NCI-H446 (cell line): ENCODE measurements at places on chromosomes 1 and 21.
A peak's percentile ranks its signal among the peaks of the same experiment; 100 is the strongest.

DNA sequence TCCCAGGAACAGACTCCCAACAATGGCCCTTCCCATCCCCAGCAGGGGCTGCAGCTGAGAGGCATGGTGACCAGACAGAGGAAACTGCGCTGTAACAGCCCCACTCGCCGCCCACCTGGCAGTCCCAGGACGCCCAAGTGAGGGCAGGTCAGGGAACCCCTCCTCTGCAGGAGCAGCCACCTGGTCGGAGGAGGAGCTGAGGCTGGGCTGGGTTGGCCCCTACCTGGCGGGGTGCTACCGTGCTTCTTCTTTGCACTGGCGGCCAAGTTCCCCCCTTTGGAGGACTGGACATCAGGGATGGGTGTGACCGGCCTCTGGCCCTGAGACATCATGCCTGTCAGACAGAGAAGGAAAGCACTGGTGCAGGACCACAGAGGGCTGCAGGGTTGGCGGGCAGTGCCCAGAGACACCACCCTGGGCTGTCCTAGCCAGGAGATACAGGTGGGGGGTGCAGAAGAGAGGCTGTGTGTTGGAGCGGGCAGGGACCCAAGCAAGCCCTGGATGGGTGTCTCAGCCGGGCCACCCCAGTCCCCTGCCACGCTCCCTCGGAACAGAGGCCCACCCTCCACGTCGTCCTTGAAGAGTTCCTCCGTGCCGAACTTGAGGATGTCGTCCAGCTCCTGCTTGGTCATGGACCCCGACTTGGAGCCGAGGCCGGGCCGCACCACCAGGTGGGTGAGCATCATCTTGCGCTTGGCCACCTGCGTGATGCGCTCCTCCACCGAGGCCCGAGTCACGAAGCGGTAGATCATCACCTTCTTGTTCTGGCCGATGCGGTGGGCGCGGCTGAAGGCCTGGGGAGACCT lies 51.6 kb downstream of the CHD5 start:
- DNase-seq = no peak

DNA sequence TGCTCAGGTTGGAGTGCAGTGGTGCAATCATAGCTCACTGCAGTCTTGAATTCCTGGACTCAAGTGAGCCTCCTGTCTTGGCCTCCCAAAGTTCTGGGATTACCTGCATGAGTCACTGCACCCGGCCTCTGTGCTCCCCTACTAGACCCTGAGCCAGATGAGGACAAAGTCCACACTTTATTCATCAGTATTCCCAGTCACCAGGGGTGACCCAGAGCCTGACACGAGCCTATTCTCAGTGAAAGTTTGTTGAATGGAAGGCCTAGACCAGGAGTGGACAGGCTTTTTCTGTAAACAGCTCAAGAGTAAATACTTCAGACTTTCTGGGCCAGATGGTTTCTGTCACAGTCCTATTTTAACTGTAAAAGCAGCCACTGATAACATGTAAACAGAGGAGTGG lies 68.2 kb downstream of the MAB21L3 start:
- no peak for DNase-seq

GRCh38 chr1:116667575-116668105 lies at the start of gene IGSF3:
Gene IGSF3 (minus strand): TSS chr1:116667733. CDS start chr1:116666326, 1,407 bp downstream.
- peak; percentile 13 for DNase-seq

DNA sequence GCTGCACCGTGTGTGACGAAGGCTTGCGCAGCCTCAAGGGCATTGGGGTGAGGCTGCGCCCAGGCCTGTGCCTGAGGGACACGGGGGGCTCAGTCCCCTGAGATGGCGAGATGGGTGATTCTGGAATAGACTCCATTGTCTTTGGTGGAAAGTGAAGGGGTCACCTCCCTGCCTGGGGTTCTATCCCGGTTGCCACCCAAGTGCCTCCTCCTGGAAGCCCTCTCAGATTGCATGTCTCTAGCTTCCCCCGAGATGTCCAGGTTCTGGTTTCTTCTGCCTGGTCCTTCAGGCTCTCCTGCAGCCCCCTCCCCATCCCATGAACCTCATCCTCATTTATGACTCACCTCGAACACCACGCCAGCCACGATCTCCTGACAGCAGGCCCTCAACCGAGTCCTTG lies 22.3 kb upstream of the MFN2 start:
- DNase-seq = no peak

DNA sequence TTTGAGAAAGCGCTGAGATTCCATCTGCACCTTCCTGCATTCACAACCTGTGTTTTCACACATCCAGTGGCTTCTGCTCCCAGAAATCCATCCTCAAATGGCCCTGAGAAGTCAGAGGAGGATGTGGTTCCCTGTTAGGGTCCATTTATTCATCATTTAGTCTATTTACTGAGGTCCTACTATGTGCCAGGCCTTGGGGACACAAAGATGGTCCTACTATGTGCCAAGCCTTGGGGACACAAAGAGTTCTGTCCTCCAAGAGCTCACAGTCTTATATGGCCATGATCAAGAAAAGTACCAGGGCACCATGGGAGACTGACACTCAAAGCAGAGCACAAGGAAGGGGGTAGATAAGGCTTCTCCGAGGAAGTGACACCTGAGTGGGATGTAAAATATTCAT lies 147.1 kb upstream of the ATP1B1 start:
- DNase-seq = no peak

DNA sequence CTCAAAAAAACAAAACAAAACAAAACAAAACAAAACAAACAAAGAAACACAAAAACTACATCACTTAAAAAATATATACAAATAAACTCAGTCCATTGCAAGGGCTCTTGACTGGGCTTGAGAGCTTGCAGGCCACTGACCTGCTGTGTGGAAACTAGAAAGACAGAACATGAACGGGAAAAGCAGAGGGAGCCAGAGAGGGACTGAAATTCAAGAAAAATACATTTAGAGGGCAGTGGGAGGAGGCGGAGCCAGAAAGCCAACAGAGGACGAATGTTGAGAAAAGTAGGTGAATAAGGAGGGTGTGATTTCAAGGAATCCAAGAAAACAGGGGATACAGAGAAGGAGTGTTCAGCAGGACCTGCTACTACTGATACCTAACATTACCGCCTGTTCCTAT lies 41.4 kb upstream of the PLA2G2C start:
- DNase-seq = no peak

GRCh38 chr1:20380616-20381035 lies 90.0 kb downstream of the VWA5B1 start:
- no peak for DNase-seq

GRCh38 chr1:206635080-206635977 lies at the start of gene DYRK3:
Gene DYRK3 (plus strand): TSS chr1:206635536. CDS start chr1:206635704, 168 bp downstream.
- peak; percentile 75 for DNase-seq

- peak; percentile 30 for DNase-seq
Measured at GRCh38 chr1:87794788-87795614, 466.3 kb downstream of the LMO4 start.

GRCh38 chr1:151435174-151435573 lies 24.1 kb downstream of the POGZ start:
- DNase-seq = no peak

GRCh38 chr1:65629788-65630187 lies 162.9 kb upstream of the PDE4B start:
- DNase-seq = no peak

DNA sequence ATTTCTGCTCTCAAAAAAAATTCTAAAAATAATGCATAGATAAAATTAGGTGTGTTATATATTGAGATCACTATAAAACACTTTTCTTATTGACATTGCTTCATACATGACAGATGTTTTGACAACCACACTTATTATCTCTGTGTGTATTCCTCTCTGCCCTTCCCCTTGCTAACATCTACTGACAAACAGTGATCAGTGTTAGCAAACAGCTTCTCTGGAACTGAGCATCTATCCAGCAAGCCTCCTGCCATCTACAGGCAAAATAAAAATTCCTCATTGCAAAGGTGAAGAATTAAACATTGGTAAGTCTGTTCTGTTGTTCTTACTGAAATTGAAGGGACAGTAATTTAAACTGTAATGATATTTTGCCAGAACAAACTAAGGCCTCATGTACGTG lies 2153.9 kb downstream of the NCAM2 start:
- DNase-seq = peak; percentile 5

DNA sequence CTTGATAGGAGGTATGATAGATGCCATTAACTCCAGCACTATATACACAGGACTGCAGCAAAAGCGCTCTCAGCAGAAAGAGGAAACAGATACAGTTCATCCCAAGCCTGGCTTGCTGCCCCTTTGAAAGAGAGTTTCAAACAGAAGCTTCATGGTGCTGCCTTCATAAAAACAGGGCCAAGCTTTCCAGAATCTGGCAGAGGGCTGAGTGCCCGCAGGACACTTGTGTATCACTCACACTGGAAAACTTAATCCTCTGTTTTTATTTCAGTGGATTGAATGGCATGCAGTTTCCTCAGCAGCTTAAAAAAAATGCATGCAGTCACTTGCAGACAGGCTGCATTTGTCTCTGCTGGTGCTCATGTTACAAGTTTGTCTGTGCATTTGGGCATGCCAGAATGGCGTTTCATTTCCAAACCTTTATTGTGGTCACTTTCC lies 40.4 kb downstream of the KCNJ15 start:
- peak; percentile 53 for DNase-seq

GRCh38 chr1:106027871-106028270 lies 1028.6 kb upstream of the PRMT6 start:
- DNase-seq = no peak

DNA sequence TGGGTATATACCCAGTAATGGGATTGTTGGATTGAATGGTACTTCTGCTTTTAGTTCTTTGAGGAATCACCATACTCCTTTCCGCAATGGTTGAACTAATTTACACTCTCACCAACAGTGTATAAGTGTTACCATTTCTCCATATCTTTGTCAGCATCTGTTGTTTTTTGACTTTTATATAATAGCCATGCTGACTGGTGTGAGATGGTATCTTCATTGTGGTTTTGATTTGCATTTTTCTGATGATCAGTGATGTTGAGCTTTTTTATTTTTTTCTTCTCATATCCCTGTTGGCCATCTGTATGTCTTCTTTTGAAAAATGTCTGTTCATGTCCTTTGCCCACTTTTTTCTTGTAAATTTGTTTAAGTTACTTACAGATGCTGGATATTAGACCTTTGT lies 14.1 kb downstream of the DNM3 start:
- no peak for DNase-seq

DNA sequence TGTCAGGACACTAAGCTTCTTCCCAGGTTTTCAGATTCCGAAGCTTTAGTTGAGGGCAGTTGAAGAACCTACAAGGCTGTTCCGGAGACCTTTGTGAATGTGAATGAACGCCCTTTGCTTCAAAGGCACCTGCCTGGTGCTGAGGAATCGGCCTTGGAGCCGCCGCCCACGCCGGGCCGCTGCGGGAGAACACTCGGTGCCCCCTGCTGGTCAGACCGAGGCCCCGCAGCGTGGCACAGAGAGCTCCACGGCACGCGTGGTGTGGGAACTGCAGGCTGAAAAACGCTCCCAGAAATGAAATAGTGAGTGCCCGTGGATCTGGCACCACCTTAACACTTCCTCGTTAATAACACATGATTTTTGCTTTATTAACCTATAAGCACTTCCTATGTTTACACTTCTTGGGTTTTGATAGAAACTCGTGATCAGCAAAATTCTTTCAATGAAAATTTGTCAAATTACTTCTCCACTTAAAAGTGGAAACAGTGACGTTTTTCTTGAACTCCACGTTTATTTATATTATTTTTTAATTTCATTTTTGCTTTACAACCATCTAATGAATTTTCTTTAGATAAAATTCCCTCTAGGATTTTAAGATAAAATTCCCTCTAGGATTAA lies 460.6 kb downstream of the DSCAM start:
- no peak for DNase-seq

DNA sequence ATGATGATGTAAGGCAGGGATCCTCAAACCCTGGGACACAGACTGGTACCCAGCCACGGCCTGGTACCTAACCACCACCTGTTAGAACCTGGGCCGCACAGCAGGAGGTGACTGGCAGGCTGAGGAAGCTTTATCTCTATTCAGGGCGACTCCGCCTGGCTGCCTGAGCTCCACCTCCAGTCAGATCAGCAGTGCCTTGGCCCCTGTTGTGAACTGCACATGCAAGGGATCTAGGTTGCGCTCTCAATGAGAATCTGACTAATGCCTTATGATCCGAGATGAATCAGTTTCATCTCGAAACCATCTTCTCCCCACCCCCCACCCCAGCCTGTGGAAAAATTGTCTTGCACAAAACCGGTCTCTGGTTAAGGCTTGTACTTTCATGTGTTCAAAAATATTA lies 4.2 kb downstream of the RNPC3 start:
- no peak for DNase-seq

GRCh38 chr1:116833718-116834117 lies 76.0 kb upstream of the PTGFRN start:
- DNase-seq = no peak

DNA sequence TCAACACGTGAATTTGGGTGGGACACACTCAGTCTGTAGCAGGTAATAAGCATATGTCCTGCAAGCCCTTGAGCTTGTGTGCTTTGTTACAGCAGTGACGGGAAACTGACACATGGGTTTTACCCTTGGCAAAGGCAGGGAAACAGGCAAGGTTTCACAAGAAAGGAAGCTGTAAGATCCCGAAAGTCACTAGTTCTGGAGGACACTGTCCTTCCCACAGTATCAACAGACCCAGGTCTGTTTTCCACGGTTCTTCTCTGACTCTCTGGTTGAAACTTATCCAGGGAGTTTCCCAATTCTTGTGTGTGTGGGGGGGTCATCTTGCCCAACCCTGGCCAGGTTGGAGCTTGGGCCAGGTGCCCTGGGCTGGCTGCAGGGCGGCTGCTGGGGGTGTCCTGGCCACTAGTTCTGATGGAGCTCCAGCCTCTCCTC lies 29.3 kb upstream of the ZBTB21 start:
- no peak for DNase-seq

- peak; percentile 41 for DNase-seq
Measured at GRCh38 chr1:202860744-202861419, 28.1 kb downstream of the RABIF start.

GRCh38 chr1:156155756-156156510 lies 2.5 kb downstream of the SEMA4A start:
- DNase-seq = no peak

GRCh38 chr1:162626761-162627160 lies 5.5 kb upstream of the DDR2 start:
- DNase-seq = no peak

DNA sequence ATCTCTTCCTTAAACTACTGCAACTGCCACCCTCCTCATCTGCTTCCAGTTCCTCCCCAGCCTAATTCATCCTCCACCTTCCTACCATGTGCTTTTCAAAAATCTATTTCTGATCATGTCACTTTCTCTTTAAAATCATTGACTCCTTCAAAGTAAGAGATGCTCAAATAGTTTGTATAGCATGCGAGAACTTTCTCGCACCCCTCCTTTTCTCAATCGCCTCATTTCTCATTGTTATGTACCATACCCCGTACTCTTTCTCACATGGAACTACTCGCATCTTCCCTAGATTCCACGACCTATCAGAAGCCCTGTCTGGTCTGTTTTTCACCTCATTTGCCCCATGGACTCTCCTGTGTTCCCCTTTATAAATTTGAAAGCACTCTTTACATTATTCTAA lies 238.2 kb downstream of the NRIP1 start:
- no peak for DNase-seq

DNA sequence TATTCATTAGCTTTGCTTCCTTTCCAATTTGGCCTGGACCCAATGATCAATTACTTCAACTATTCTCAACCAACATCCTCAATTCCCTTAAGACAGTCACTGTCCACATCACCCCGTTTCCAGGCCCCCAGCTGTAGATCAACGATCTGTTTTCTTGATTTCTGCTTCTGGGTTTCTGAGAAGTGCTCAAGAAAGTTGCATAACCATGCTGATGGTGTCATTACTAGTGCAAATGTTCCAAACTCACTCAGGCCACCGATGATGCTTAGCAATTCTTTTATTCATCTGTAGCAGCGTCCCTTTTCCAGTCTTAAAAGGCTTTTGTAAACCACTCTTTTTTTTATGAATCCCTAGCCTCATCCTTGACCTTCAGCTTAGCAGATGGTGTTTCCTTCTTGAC lies 155.8 kb upstream of the PTGFR start:
- no peak for DNase-seq

- no peak for DNase-seq
Measured at GRCh38 chr1:64962441-64962840, 3.9 kb downstream of the JAK1 start.
